ENCODE measurements at places on chromosomes 3 and 15.
A peak's percentile ranks its signal among the peaks of the same experiment; 100 is the strongest.

DNA sequence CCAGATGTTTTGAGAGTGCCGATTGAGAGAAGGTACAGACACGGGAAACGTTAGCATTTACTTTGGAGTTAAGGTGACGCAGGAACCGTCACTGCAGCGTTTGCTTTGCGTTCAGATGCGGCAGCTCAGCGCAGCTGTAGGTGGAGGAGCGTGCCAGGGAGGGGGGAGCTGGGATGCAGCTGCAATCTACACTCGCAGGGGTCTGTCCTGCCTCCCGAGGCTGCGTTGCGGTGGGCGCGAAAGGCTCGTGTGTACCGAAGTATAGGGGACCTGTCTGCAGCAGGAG is 425 bp upstream of the FYTTD1 start:
- peak; percentile 66 for DNase-seq

DNA sequence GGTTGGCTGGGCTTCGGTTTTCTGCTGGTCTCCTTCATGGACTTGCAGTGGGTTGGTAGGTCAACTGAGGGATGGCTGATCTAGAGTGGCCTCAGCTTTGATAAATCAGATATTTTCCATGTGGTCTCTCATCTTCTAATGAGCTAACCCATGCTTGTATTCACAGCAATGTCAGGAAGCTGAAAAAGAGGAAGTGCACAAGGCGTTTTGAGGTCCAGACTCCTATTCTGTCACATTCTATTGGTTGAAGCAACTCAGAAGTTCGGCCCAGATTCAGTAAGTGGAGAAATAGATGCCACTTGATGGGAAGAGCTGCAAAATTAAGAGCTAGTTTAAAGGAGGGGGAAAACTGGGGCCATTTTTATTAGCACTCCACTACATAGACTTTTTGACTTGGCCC is 361.2 kb downstream of the DIPK2A start:
- DNase-seq: no peak

- DNase-seq: no peak
Measured at GRCh38 chr3:174156200-174156599, 702.9 kb upstream of the NAALADL2 start.

- DNase-seq: no peak
Measured at GRCh38 chr3:106170636-106171035, 301.8 kb upstream of the CBLB start.

- no peak for DNase-seq
Measured at GRCh38 chr15:101556273-101556672, 66.8 kb upstream of the PCSK6 start.

- no peak for DNase-seq
Measured at GRCh38 chr3:139928708-139929505, 6.1 kb upstream of the CLSTN2 start.

DNA sequence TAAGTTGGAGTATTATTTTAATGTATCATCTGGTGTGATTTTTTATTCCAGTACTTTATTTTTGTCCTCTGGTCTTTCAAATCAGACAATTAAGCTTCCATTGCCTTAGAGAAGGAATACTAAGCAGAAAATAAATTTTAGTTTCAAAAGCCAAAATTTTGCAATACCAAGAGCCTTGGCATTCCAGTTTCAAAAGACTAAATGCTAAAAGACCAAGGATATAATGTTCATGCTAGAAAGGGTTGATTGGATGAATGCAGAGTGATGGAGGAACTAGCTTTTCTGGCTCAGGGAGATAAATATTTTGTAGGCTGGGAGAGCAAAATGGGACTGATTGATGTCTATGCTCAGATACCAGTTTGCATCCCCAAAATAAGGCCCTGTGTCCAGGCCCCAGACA is 6.2 kb downstream of the CD200 start:
- no peak for DNase-seq

DNA sequence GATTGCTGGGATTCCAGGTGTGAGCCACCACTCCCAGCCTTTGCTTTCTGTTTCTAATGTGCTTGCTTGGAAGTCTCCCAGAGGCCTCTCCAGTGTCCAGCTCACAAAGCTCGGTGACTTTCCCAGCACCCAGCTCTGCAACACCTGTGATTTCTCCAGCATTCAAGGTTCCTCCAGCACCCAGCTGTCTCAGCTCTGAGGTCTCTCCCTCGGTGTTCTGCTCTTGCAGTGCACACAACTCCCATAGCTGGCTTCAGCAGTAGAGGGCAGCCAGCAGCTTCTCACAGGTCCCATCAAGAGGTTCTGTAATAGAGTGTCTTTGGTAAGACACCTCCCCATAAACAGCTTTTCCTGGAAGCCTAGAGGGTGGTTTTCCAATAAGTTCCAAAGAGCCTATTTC is 75.1 kb downstream of the GRM7 start:
- DNase-seq: no peak

DNA sequence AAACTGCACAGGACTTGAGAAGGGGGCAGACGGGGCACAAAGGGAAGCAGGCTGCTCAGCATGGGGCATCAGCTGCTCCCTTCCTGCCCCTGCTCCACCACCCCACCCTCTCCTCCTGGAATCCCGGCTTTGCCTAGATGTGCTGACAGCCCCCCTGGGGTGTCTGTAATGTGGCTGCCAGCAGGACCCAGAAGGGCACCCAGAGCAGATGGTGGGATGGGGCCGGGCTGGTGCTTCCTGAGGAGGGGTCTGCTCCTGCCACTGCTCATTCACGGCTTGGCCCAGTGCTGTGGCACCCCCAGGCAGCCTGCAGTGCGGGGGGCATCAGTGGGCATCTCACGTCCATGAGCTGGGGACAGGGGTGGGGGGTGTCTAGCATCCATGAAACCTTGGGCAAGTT is 10.2 kb downstream of the H1-8 start:
- no peak for DNase-seq

- no peak for DNase-seq
Measured at GRCh38 chr3:47006145-47006651, 26.7 kb downstream of the NBEAL2 start.

DNA sequence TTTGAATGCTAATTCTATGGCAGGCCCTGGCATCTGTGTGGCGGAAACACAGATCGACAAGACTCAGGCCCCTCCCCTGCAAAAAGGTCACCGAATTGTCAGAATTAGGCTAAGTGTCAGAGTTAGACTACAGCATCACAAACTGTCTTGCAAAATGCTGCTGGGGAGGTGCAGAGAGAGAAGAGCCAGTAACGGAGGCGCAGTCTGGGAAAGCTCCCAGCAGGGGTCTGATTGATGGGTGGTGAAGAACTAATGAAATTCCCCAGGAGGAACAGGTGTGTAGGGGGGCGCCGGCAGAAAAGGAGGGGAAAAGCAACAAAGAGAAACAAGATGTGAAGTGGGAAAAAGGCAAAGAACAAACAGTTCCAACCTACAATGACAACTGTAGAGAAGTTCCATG is 72.7 kb upstream of the TAMM41 start:
- no peak for DNase-seq

GRCh38 chr15:35540885-35541284 is 5.1 kb downstream of the DPH6 start:
- no peak for DNase-seq

DNA sequence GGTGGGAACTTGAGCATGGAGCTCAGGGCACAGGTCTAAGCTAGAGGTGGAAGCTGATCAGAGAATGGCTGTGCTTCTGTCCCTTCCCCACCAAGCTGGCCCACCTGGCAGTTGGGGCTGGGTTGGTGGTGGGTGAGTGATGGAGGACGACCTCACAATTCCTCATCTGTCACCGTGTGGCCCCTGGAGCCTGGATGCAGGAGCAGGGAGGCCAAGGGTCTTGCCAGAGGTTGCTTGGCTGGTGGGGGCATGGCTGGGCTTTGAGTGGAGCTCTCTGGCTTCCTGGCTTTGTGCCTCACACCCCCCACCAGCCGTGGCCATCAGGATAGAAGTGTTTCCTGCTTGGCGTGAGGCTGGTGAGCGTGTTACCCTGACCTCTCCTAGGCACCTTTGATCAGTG is 36.0 kb downstream of the FBLN2 start:
- no peak for DNase-seq

- no peak for DNase-seq
Measured at GRCh38 chr3:132034097-132034485, 723 bp downstream of the CPNE4 start.

DNA sequence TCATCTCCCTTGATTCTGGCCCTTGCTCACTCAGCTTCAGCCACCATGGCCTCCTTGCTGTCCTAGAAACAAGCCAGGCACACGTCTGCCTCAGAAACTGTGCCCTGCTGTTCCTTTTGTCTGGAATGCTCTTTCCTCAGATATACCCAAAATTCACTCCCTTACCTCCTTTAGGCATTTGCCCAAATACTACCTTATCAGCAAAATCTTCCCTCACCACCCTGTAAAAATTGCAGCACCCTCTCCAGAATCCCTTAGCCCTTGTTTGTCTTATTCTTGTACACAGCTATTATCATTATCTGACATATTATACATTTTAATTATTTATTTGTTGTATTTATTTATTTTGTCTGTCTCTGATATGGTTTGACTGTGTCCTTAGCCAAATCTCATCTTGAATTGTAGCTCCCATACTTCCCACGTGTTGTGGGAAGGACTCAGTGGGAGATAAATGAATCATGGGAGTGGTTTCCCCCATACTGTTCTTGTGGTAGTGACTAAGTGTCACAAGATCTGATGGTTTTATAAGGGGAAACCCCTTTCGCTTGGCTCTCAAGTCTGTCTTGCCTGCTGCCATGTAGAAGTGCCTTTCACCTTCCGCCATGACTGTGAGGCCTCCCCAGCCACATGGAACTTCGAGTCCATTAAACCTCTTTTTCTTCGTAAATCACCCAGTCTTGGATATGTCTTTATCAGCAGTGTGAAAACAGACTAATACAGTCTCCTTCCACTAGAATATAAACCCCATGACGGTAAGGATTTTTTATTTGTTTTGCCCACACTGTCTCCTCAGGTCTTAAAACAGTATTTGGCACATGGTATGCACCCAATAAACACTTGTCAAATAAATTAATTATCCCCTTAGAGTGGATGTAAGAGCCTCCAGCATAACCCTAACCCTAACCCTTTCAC is 60.0 kb upstream of the STT3B start:
- no peak for DNase-seq

GRCh38 chr15:70238917-70239316 is 141.2 kb upstream of the TLE3 start:
- no peak for DNase-seq

- DNase-seq: no peak
Measured at GRCh38 chr3:39287216-39288164, 7.7 kb upstream of the CX3CR1 start.

- DNase-seq: no peak
Measured at GRCh38 chr3:101732240-101732641, 7.8 kb downstream of the CEP97 start.
